Aortic smooth muscle cell (primary cell): ENCODE measurements at places on chromosomes 5 and 9. TPM values are rescaled to one million over a fixed set of nuclear protein-coding genes. Genes with fewer than 3 reads are reported as not detected.

The SLC22A4 gene
- total RNA-seq: 1.1 and 1.7 TPM in 2 replicates

The BAAT gene
- total RNA-seq: not detected in 2 replicates

The PCDHGB7 gene
- total RNA-seq: 9.1 and 17.3 TPM in 2 replicates

The CHD1 gene
- total RNA-seq: 32.8 and 35.9 TPM in 2 replicates
